Activated CD4-positive, alpha-beta memory T cell treated with anti-CD3 and anti-CD28 coated beads, Interleukin-2, amount 10 ng/mL, durations not matched to agents 7 days and 5 days (primary cell): ENCODE measurements at places on chromosomes 1 and 21. TPM values are rescaled to one million over a fixed set of nuclear protein-coding genes. Genes with fewer than 3 reads are reported as not detected.

Gene OR2AK2
- total RNA-seq, result not detected

Gene SH2D1B
- not detected for total RNA-seq

Gene USH2A
- not detected for total RNA-seq

Gene SNX7
- total RNA-seq, result not detected

Gene CAMK2N1
- total RNA-seq, result 0.88 TPM

Gene TAF13
- 26.5 TPM for total RNA-seq

Gene ASTN1
- total RNA-seq, result not detected

Gene PGD
- total RNA-seq, result 80.8 TPM

Gene S100A2
- 1.2 TPM for total RNA-seq

Gene KLHDC9
- total RNA-seq, result 1.2 TPM

Gene CELA2B
- not detected for total RNA-seq

Gene EYA3
- total RNA-seq, result 32.0 TPM

Gene PODN
- not detected for total RNA-seq

Gene LIN28A
- total RNA-seq, result not detected

Gene GBP3
- 33.6 TPM for total RNA-seq

Gene SYT6
- not detected for total RNA-seq

Gene GNG4
- total RNA-seq, result 0.18 TPM

Gene CLIC6
- 0.08 TPM for total RNA-seq
